ENCODE measurements at places on chromosomes 1 and 21.

DNA sequence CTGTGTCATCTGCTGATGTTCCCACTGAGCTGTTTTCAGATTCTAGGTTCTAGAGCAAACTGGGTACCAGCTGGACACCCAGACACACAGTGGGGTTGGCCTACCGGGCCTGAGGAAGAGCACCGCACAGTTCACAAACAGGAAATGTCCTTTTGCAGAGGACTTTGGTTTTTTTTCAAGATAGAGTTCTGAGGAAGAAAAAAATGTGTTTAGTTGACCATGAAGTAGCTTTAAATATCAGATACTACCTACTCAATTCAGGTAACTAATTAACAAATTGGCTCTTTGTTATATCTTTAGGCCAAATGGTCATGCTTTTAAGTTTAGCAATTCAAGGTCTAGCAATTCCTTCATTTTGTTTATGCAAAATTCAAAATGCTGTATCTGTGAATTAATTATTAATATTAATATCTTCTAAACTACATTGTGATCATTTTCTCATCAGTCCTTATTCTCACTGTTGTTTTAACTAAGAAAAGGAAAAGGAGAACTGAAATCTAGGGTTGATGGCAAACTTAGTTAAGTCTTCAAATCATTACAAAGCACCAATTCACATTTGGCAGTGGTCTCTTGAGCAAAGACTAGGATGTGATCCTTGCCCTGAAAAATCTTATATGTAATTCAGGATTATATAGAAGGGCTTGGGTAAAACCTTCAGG, 17.2 kb upstream of the NCF2 start:
- DNase-seq = no peak

DNA sequence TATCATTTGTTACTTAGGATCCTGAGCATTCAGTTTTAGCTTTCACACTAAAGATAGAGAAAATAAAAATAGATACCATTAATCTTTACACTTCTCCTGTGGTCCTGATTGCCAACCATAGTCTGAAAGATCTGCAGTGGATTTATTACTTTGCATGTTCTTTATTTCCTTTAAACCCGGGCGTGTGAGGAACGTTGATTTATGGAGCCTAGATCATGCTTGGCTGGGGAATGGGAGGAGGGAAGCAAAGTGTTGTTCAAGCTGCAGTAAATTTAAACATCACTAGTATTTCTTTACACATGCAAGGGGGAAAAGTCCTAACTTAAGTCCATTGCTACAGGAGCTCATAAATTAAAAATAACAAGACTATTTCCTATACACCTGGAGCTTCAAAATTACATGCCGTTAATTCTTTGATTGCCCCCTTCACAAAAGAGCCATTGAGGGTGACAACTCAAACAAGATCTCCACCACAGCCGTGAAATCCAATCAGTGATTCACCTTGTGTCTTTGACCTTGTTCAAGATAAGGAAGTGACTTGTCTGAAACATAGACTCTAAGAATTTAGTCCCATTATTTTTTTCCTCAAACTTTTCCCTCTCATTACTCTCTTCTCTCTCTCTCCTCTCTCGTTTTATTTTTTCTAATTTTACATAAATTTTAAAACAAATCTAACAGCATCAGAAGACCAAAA, 282.7 kb downstream of the KIF26B start:
- DNase-seq = no peak

DNA sequence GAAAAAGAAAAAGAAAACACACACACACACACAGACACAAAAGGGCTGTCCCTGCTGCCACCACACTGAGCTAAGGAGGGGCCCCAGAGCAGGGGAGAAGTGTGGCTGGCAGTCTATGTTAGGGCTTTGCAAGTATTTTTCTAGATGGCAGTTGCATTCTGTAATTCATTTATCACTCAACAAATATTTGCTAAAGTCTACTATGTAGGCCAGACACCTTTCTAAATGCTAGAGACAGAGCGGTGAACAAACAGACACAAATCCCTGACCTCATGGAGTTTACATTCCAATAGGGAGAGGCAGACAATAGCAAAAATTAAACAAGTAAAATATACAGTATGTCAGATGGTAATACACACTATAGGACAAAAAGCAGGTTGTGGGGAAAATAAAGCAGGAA, 20.2 kb downstream of the WDR64 start:
- no peak for DNase-seq

DNA sequence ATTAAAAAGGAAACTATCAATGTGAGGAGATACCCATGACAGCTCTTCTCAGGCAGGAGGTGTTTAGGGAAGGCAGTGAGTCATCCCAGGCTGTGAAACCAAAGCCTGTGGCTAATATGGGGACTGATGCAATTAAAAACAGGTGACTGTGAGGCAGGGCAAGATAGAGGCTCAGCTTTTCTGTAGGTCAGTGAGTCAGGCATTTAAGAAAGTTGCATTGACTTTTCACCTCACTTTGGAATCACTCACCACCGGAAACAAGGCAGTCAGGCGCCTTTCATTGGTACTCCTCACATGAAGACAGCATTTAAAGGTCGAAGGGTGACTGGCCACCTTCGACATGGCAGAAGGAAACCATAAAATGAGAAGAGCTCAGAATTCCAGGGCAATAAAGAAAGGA, 54.5 kb downstream of the PAPPA2 start:
- no peak for DNase-seq

DNA sequence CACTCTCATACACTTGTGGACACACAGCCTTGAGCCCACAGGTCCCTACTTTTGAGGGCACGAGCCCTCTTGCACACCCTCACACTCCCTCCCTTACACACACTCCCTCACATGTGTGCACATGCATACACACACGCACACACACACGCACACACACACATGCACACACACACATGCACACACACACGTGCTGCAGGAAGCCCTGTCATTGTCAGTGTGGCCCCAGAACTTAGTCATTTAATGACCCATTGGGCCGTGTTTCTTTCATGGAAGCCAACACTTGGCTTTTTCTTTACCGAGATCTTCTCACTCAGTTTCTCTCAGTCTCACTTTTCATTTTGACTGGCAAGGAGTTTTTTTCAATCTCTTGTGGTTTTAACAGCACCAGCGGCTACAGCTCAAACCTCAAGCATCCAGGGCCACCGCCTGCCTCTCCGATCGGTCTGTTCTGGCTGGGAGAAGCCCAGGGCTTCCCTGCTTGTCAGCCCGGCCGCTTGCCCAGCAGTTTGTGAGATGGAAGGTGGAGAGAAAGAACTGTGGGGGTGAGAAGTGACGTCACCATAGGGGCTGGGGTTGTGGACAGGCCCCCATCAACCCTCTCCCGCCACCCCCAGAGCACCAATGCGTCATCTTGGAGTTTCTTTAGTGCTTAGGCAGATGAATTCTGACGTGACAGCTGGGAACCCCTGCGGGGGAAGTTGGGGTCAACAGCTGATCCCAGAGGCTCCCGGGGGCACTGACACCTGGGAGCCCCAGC, 15.8 kb upstream of the TNFRSF8 start:
- no peak for DNase-seq

GRCh38 chr1:161404051-161404597, 36.4 kb upstream of the CFAP126 start:
- no peak for DNase-seq

DNA sequence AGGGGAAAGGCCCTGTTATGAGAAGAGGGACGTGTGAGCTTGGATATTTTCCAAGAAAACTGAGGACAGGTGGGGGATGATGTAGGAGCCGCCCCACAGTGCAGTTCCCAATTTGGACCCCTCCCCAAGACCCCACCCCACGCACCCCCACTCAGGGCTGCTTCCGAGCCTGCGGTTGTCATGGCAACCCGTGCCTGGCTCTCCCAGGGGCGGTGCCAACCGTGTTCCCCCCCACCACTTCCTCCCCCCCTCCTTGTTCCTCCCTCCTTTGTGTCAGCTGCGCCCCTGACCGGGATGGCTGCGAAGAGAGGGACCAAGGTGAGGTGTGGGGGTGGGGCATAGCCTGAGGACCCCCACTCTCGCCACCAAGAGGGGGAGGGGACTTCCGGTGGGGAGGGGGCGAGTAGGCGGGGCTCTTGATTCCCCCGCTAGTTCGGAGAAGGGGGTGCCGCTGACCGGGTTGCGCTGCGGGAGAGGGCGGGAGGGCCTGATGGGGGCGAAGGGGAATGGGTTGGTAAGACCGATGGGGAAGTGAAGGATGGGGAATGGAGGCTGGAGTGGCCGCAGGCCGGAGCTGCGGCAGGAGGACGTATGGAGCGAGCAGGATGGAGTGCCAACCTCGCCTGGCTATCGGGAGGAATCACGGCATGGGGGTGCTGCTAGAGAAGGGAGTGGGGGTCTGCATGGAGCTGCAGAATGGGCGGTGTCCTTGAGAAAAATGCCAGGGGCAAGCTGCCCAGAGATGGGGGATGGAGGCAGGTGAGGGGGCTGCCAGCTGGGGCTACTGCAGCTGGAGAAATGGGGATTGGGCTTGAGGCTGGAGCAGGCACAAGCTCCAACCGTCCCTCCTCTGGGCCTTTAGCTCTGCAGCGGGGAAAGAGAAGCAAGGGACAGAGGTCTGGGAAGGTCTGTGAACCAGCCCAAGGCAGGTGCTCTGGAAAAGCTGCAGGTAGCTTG, 953 bp downstream of the TRIM46 start:
- no peak for DNase-seq

GRCh38 chr1:18380288-18380687, 100.4 kb upstream of the KLHDC7A start:
- DNase-seq = no peak

DNA sequence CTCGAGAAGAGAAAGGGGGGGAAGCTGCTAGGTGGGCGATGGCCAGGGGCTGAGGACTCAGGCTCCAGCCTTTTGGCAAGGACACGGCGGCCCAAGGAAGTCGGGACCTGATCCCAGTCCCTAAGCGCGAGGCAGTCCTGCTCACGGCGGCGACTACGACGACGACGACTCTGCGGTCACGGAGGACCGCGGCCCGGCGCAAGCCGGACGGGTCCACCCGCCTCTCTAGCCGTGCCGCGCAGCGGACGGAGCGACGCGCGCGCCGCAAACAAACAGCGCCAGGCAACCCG, 401 bp downstream of the WNT9A start:
- DNase-seq = no peak

DNA sequence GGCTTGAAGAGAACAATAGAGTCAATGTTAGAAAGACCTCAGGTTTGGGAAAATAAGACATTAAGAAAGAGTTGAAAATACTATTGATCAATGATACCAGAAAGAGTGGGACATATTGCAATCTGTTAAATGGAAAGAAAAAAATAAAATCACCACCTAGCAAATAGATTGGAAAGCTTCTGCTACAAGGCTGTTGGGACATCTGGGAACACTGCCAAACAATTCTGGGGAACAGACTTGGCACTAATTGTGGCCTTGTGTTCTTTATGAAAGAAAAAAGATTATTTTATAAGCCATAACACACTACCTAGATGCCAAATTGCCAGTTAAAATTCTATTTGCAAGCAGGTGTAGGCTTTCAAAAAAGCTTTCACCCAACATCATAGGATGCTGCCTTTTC, 137.8 kb downstream of the TSEN15 start:
- no peak for DNase-seq

DNA sequence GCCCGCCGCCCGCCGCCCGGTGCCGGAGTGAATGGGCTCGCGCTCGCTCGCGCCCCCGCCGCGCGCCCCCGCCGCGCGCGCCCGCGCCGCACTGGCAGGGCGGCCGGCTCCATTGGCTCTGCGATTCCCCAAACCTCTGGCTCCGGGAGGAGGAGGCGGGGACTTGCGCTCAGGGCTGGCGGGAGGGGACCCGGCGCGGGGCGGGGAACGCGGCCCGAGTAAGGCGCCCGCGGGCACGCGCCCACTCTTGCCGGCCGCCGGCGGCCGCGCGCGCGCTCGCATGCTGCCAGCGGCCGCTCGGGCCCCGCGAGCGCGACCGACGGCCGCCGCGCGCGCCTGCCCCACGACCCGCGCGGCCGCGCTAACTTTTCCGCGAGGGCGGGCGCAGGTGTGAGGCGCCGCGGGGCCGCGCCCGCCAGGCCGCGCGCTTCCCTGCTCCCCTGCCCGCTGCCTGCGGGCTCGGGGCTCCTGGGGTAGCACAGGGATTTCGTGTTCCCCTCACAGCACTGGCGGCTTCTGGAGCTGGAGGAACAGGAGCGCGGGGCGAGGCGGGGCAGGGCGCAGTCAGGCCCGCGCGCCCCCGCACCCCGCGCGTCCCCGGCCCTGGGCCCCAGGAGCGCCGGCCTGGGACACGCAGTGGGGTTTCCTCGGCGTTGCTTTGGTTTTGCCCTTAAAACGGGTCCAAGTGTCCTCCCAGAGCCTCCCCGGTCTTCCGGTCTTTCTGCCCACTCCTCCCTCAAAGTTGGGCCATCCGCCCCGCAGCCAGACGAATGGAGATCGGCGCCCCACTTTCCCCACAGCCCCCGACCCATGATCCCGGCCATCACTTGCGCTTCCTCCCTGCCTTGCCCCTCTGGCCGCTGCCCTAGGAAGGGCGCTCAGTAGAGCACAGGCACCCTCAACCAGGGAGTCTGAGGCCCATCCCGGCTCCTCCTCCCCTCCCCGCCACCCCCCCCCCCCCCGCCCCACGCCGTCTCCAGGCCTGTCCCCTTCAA, 101.5 kb downstream of the CASZ1 start:
- peak; percentile 64 for DNase-seq

DNA sequence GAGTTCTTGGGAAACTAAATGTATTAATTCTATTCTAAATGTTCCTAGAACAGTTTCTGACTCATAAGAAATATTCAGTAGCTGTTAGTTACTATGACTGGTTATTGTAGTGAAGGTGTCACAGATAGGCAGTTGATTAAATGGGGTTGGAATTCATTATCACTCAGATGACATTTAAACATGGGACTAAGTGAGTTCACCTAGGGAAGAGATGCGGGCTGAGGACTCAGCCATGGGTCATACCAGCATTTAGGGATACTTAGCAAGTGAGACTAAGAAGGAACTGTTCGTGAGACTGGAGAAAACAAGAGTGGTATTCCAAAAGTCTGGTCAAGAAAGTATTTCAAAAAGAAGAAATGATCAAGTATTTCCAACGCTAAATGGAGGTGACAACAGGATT, 125.1 kb upstream of the ADGRL4 start:
- no peak for DNase-seq

Measured in C1 segment of cervical spinal cord (tissue), 14 donors.